ENCODE measurements at places on chromosomes 1 and 21.
A peak's percentile ranks its signal among the peaks of the same experiment; 100 is the strongest.

DNA sequence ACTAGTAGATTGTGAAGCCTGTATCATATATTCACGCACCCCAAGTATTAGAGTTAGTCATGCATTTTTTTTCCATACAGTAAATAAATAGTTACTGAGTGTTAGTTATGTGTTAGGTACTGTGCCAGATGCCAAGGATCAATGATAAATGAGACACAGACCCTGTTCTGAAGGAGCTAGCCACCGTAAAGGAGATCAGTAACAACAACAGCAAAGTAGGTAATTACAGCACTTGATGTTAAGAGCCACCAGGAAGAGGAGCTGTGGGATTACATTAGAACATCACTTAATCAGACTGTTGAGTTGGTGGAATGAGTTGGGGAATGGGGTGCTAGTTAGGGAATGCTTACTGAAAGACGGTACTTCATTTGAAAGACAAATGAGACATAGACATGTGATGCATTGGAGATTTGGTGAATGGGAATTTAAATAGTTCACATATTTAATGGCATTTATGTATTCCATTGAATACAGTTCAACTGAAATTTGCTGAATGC is 21.0 kb downstream of the PRKAA2 start:
- DNase-seq = no peak

DNA sequence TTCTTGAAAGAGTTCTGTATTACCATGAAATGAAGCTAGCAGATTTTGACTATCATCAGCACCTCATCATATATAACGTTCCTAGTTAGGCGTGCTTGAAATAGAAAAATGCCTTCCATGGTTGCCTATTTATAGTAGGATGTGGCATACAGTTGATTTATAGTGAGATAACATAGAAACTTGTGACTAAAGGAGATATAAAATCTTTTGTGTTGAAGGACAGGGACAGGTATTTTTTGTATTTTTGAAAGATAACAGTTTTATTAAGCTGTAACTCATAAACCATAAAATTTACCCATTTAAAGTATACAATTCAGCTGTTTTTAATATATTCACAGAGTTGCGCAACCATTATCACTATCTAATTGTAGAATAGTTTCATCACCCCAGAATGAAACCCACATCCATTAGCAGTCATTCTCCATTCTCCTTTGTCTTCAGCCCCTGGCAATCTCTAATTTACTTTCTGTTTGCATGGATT is 19.3 kb downstream of the SPEN start:
- no peak for DNase-seq

DNA sequence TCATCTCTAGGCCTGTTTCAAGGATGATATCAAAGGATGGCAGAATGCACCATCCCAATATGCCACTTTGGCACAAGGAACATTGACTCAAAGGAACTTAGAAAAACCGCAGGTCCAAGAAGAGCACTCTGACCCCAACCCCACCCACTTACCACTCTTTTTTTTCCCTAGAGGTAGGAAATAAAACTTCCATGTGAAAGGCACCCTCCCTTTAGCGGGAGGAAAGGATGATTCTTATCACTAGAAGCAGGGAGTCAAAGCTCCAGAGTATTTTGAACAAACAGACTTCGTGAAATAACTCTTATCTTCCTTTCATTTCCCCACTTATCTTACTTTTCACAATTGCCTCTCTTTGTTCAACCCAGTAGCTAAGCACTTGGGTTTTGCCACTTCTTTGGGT is 22.2 kb downstream of the PSMG1 start:
- DNase-seq = no peak

DNA sequence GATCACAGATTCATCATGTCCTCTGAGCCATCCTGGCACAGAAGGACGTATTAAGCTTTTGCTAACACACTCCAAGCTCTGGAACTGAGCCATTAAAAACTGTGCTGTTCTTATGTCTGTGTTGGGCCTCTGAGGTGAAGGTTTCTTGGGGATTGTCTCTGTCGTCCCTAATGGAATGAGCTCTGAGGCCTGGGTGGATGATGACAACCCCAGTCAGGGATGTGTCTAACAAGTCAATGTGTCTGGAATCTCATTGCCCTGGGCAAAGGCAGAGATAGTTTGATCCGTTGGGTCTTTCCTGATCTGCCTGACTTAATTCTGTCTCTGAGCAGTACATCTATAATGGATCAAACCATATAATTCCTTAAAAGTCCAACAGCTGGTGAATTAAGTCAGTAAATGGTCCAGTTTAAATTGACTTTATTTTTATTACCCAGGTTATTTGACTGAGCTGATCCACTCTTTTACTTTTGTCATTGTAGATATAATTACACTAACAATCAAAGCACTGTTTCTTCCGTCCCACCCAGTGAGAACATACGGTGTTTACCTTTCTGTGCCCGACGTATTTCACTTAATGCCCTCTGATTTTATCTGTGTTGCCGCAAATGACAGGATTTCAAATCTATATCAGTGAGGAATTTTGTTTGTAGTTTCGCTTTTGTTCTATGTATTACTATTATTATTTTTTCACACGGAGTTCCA is 38.8 kb upstream of the OR2B11 start:
- no peak for DNase-seq

GRCh38 chr1:58011978-58012377 is 534.5 kb downstream of the OMA1 start:
- DNase-seq = no peak

- no peak for DNase-seq
Observed at GRCh38 chr1:209421978-209422680, 161.4 kb upstream of the CAMK1G start.

DNA sequence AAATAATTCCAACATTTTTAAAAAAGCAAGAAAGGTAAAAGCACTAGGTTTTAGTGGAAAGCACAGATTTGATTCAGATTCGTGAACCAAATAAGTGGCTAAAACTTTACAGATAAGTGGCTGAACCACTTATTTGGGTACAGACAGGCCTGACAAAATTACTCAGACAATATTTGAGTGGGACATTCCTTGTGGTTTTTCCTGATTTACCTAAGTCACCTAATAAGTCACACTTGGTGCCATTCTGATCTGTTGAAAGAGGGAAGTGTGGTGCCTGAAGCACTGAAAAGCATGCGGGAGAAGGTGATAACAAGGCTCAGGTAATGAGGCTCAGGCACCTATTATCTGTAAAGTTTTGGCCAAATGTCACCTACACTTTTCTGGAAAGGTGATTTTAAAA is 81.6 kb upstream of the CD55 start:
- DNase-seq = no peak

DNA sequence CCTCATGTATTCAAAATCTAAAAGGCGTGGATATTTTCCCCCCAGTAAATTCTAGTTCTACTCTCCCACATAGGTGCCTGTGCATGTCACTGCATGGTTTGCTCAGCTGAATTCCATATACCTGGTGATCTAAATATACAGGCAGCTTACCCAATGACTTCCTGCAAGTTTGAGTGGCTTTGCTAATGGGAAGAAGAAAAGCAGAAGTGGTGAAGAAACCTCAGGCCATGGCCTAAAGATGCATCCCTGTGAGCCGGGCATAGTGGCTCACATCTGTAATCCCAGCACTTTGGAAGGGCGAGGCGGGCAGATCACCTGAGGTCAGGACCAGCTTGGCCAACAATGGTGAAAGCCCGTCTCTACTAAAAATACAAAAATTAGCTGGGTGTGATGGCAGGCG is 11.5 kb downstream of the SLC44A3 start:
- no peak for DNase-seq

DNA sequence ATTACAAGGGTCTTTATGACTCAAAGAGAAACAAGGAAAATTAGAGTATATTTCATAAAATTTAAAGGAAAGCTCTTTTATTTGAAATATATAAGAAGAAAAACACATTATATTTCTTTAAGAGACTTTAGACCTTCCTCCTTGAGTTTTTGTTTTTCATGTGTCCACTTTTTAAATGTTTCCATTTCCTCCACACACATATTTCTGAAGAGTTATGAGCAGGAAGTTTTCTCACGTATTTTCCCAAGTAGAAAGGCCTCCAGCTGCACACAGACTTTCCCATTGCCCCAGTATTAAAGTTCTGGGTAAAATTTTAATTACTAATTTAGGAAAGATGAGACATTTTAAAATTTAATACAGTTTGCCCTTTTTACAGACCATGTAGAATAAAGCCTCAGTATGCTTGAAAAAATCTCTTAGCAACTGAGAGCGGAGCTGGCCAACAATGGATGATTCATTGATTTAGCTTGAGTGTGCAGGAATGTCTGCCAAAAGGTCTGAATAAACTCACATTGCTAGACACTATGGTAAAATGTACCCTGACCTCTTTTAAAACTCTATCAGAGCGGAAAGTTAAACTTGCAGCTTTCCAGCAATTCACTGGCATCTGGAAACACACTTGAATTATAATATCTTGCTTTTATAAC is 57.9 kb downstream of the DDAH1 start:
- DNase-seq = no peak

GRCh38 chr1:201381130-201381529 is 3.6 kb upstream of the TNNT2 start:
- DNase-seq = no peak

DNA sequence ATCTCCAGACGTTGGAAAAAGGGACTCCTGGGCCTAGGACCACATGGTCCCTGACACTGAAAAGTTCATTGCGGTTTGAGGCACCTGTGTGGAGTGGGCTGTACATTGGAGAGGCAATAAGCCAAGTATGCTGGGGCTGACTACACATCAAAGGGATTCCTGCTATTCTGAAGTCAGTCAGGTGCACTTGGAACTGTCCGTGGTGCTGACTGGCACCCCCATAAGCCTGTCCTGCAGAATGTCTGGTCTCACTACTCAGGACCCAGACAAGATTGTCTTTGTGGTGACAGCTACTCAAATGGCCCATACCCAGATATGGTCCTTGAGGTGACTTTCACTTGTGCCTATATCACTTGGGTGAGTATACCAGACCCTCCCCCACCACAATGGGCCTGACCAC is 150.6 kb downstream of the RWDD3 start:
- no peak for DNase-seq

- no peak for DNase-seq
Observed at GRCh38 chr1:69520326-69520725, 47.4 kb upstream of the LRRC7 start.

GRCh38 chr1:160652924-160653619 is 6.2 kb upstream of the SLAMF1 start:
- no peak for DNase-seq

DNA sequence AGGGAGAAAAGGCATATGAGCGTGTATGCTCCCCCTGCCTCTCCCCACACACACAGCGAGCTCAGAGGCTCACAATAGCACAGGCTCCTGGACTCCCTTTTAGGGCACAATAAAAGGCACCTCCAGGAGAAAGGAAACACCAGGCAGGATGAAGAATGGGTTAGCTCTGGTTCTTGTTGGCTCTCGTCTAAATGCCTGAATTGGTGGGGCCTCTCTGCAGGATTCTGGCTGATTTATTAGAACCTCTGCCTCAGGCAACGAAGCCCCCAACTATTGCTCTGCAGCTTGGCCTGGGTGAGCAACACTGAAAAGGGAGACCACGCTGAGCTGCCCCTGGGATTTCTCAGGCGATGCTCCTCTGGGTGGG is 590.9 kb upstream of the PLXNA2 start:
- no peak for DNase-seq

DNA sequence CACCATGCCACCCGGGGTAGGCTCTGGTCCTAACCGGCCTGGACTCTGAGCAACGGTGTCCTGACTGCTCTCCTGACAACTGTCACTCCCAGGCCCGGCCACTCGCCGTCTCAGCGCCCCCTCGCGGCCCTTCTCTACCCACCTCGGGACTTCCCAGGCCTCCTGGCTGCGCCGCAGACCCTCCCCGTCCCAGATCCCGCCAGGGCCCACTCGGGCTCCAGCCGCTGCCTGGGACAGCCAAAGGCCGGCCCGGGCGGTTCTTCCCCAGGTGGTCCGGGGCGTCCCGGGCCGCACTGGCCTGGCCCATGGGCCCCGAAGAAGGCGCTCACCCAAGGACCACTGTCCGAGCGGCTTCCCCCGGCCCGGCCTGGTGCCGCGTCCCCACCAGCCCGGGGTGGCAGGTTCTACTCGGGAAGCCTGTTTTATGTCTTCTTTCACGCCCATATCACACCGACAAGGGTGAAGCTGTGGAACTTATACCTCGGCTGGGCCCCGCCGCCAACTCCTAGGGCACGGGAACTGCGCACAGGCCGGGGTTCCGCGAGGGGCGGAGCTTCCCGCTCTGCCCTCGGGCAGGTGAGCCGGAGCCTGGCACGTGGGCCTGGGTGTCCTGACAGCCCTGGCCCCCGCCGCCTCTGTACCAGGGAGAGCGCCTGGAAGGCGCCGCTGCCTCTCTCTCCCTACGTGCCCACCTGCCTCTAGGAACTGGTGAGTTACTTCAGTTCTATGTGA is 138.3 kb downstream of the TTLL7 start:
- peak; percentile 37 for DNase-seq

GRCh38 chr1:158999316-159000069 is 10.2 kb upstream of the IFI16 start:
- DNase-seq = no peak

DNA sequence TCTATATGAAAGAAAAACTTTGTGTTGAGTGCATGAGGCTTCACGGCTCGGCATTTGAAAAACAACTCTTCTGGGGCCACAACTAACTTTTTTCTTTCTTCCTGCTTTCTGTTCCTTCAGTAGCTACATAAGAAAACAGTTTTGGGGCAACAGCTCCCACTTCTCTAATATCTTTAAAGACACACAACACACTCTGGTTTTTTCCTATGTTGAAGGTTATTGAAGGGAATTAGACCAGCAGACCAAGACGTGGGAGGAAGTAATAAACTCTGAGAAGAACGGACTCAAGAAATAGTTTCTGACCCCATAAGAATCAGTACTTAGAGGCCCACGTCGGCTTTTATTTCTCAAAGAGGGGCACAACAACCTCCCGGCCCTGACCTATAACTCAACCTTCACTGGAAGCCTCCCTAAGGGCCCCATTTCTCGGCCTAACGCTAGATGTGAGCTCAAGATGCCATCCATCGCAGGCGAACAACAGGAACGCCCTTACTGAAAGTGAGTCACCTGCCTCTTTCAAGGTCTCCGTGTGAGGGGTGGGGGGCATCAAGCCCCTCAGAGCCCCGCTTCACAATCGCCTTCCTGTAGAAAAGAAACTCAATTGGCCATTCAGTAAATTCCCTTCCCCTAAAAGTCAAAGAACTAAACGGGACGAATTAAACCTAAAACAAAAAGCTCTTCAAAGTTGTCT is 844 bp downstream of the ZMYM6 start:
- DNase-seq = peak; percentile 39

GRCh38 chr1:109357616-109358015 is 40.1 kb downstream of the SORT1 start:
- no peak for DNase-seq

- DNase-seq = no peak
Observed at GRCh38 chr1:42479621-42480020, 16.5 kb downstream of the CCDC30 start.

GRCh38 chr1:6351480-6352137 is 42.0 kb downstream of the ACOT7 start:
- no peak for DNase-seq

DNA sequence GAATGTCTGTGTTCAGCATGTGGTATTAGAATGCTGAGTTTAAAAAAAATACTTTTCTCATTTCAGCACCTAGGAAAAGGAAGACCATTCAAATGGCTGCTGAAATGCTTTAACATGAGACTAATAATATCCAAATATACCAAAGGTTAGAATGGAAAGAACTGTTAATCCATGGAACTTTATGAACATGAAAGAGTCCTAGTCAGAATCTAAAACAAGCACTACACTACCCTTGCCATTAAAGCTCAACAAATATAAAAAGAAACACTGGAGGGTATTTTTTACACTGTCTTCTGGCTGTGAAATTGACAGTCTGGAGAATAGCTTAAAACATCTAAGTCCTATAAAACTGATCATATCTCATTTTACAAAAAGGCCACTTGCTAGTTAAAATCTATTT is 112.9 kb upstream of the HP1BP3 start:
- no peak for DNase-seq

Data from GM12891 (cell line).